Memory B cell (primary cell): ENCODE measurements at places on chromosomes 12 and 14.

- no peak for DNase-seq
Observed at GRCh38 chr14:72172049-72172448, 239.8 kb downstream of the RGS6 start.

DNA sequence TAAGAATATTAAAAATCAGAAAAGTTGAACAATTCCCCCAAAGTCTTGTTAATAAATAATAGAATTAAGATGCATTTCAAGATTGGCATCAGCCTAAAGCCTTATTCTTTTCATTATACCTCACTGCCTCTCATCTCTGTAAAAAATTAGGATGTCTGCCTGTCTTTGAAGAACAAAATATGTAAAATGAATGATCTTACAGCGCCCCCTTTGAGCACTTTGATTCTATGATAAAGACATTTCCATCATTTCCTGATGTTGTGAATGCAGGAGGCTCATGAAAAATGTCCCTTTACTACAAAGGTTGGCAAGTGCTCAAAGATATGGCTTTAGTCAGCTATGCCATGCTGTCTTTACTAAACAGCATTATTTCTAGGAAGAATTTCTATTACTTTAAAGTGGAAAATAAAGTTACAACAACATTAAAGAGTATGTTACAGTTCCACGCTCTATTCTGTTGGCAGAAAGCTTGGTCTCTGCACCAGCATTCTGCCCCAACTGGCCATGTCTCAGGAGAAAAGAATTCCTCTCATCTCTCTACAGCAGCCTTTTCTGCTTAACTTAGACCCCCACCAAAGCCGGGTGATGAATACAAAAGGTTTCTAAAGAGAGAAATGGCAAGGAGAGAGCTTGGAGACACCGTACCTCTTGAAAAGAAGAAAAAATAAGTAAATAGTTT is 95.1 kb downstream of the LLPH start:
- no peak for DNase-seq

DNA sequence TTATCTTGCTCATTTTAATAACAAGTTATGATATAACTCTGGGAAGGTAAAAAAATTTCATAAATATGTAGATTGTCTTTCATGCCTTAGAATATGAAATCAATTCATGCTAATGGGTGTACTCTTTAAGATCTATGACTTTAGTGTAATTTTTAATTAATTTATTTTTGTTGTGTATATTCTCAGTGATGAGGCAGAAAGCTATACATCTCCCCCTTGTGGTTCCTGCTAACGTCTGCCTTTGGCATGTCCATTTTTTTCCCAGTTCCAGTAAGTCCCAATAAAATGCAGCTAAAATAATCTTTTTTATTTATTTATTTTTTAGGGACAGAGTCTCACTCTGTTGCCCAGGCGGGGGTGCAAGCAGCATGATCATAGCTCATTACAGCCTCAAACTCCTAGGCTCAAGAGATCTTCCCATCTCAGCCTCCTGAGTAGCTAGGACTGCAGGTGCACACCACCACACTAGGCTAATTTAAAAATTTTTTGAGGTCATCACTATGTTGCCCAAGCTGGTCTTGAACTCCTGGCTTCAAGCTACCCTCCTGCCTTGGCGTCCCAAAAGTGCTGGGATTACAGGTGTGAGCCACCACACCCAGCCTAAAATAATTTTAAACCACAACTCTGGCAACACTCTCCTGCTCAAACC is 3.3 kb upstream of the CHURC1 start:
- no peak for DNase-seq

DNA sequence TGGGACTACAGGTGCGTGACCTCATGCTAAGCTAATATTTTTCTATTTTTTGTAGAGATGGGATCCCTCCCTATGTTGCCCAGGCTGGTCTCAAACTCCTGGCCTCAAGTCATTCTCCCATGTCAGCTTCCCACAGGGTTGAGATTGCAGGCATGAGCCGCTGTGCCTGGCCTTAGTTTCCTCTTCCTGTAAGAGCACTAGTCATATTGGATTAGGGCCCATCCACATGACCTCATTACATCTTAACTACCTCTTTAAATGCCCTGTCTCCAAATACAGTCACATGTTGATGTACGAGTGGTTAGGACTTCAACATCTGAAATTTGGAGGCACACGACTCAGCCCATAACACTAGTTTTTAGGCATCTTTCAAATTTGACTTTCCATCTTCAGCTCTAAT is 72.2 kb upstream of the RASSF3 start:
- DNase-seq = no peak

GRCh38 chr12:53924521-53925405 is 13.9 kb upstream of the HOXC13 start:
- no peak for DNase-seq
